Activated CD8-positive, alpha-beta memory T cell treated with anti-CD3 and anti-CD28 coated beads, Interleukin-2, amount 50 U/mL, for 48 hours (primary cell): ENCODE measurements at places on chromosomes 2 and 18.

DNA sequence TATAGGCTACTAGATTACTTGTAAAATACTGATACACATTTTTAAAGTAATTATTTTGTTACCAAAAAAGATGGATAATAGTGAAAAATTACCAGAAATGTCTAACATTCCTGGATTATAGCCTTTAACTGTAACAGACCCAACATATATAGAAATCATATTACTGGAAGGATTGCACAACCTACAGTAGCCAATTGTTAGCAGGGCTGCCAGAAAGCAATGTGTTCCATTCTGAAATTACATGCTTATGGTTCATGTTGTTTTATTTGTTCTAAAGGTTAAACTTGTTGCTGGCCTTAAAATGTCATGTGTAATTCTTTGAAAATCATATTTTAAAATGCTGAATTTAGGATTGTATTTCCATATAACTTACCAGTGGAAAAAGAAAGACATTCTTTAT is 793.6 kb upstream of the ACVR2A start:
- DNase-seq, result no peak

GRCh38 chr2:188631037-188631809 is 339.5 kb downstream of the GULP1 start:
- DNase-seq, result no peak

GRCh38 chr2:37582481-37583220 is 88.8 kb downstream of the CDC42EP3 start:
- no peak for DNase-seq

DNA sequence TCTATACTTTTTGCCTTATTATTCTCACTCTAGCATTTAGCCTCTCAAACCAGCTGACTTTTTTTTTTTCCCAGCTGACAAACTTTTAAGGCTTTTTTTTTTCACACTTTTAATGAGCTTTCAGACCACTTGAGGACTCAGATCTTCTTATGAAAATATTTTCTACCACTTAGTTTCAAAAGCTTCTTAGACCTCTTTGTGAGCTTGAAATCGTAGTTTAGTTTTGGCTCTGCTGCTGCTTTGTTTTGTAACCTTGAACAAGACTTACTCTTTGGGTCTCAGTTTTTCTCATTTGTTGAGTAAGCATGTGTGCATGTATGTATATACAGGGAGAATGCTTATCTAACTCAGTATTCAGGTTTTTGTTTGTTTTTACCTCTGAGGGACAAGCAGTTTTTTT is 3.5 kb downstream of the NBEAL1 start:
- no peak for DNase-seq

DNA sequence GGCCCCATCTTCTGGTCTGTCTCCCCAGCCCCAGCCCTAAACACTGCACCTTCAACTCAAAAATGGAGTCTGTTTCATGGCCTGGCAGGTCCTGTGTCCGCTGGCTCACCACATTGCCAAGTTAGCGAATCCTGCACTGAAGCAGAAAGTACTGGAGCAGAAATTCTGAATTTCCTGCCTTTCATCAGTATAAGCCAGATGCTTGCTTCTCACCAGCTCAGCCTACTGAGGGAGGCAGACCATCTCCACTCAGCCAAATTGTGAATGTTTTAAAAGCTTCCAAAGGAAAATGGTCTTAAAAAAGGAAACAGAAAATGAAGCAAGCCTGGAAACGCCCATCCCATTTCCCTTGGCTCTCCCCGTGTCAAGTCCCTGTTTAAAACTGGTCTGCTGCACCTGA is 157.8 kb downstream of the C1D start:
- DNase-seq, result no peak

DNA sequence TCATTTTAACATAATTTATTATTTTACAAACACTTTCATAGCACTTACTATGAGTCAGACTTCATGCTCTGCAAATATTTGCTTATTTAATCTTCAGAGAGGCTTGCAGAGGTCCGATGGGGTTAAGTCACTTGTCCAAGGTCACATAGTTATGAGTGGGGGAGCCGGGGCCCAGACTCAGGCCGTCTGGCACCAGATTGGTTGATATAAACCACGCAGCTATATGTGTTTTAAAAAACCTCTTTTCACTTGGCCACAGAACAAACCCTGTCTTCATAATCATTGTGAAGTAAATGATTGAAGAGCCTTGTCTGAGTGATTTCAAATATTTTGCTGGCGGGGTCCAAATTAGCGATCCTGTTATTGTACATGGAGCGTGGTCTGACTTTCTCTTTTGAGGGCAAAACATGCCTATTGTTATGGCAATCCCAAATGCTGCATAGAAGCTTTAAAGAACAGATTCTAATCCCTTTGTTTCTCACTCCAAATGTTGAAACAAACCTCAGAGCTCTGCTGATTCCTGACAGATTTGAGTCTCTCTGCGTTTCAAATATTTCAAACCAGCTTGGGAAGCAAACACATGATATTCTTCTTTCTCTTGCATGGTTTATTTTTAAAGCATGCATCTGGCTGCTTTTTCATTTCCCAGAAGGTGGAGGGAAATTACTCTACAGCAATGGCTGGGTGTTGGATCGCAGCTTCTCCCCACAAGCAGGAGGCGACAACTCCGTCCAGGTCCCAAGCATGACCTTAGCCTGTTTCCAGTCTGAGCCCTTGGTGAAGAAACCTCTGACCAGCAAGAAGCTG is 142.4 kb downstream of the DDX1 start:
- no peak for DNase-seq
